Activated CD4-positive, alpha-beta T cell treated with anti-CD3 and anti-CD28 coated beads, Interleukin-2, amount 10 ng/mL, durations not matched to agents 24 days and 14 days (primary cell): ENCODE measurements at places on chromosomes 16 and 17. TPM values are rescaled to one million over a fixed set of nuclear protein-coding genes. Genes with fewer than 3 reads are reported as not detected.

TMC5 gene
- not detected in 2 replicates for total RNA-seq

CPNE7 gene
- 46.6 and 56.0 TPM in 2 replicates for total RNA-seq

TM4SF5 gene
- total RNA-seq = not detected in 2 replicates

DLX4 gene
- total RNA-seq = 0.21 TPM in 1 of 2 replicates, not detected in the other

NPIPB6 gene
- total RNA-seq = 3.0 and 3.2 TPM in 2 replicates

ASGR2 gene
- total RNA-seq = not detected in 2 replicates

TPSD1 gene
- not detected in 2 replicates for total RNA-seq

PRSS27 gene
- total RNA-seq = 1.8 and 2.0 TPM in 2 replicates

ZFP3 gene
- total RNA-seq = 1.9 and 2.6 TPM in 2 replicates

CDYL2 gene
- 63.3 and 66.9 TPM in 2 replicates for total RNA-seq

HOXB9 gene
- total RNA-seq = 0.21 and 0.30 TPM in 2 replicates

SPATA32 gene
- 0.28 and 0.40 TPM in 2 replicates for total RNA-seq

FAAP100 gene
- total RNA-seq = 72.2 and 76.5 TPM in 2 replicates

PRAC2 gene
- total RNA-seq = not detected in 2 replicates

PMM2 gene
- total RNA-seq = 74.1 and 74.9 TPM in 2 replicates

STX1B gene
- total RNA-seq = 0.75 and 0.78 TPM in 2 replicates

SRL gene
- total RNA-seq = not detected in 2 replicates

KCNG4 gene
- not detected in 2 replicates for total RNA-seq

KRTAP16-1 gene
- total RNA-seq = not detected in 2 replicates

HS3ST3A1 gene
- total RNA-seq = 2.3 and 3.7 TPM in 2 replicates

SYT17 gene
- total RNA-seq = 1.3 and 1.9 TPM in 2 replicates

PYY gene
- total RNA-seq = 0.26 TPM in 1 of 2 replicates, not detected in the other

ALOX15B gene
- total RNA-seq = not detected in 2 replicates

NUDT7 gene
- total RNA-seq = 4.0 TPM in 2 replicates

SSTR5 gene
- not detected in 2 replicates for total RNA-seq

PRSS21 gene
- 10.2 and 11.8 TPM in 2 replicates for total RNA-seq

C17orf113 gene
- total RNA-seq = 0.05 and 0.07 TPM in 2 replicates

MSL1 gene
- total RNA-seq = 92.7 and 98.5 TPM in 2 replicates
